ENCODE measurements at places on chromosomes 12 and 14.
A peak's percentile ranks its signal among the peaks of the same experiment; 100 is the strongest.

- DNase-seq, result peak; percentile 96
These were observed 11.8 kb upstream of the TTC7B start for GRCh38 chr14:90827919-90828610.

GRCh38 chr12:104578453-104578852 is 121.7 kb downstream of the CHST11 start:
- DNase-seq, result no peak

DNA sequence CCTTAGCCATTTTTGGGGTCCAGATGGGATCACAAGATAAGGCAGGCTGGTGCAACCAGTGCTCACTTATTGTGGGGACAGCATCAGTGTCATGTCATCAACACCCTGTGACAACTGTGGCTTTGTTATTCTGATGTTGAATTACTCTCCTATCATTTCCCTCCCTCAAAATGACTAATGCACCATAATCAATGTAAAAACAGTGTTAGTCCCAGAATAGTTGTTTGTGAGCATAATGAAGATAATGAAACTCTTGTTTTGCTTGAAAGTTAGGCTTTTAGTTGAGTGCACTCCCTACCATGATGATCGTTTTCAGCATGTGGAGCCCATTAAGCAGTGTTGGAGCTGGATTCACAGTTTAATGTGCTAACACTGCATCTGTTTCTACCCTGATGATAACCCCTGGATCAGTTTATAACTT is 151.4 kb downstream of the TMTC2 start:
- DNase-seq, result no peak

DNA sequence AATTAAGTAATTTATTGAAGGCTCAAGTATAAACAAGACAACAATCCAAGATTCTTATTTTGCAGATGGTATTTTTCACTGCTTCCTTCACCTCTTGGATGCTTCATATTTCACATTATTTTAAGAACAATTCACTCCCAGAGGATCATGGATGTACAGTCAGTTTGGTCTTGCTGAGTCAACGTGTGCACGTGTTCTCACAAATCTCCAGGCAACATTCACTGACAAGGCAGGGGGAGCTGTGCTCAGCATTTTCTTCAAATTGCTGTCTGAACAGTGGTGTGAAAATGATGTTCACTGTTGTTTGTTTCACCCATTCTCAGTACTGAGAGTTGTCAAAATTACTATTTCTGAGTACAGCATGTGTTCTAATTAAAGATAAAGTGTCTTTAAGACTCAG is 118.3 kb upstream of the SLC38A4 start:
- no peak for DNase-seq

GRCh38 chr12:78156751-78157150 is 326.1 kb downstream of the NAV3 start:
- no peak for DNase-seq

DNA sequence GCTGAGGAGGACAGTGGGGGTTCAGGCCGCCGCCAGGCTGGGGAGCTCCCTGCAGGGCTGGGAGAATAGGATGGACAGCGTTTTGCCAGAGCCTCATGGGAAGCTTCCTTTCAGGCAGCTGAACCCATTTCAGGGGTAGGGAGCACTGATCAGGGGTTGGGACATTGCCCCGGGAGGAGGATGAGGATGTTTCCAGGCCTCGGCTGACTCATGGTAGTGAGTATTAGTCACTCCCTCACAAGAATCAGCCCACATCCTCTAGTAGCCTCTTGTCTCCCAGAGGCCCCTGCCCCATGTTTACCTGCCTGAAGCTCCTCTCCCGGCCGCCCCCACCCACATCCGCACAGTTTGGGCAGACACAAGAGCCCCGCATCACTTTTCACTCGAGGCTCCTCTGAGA is 89.8 kb downstream of the ZFP36L1 start:
- no peak for DNase-seq

DNA sequence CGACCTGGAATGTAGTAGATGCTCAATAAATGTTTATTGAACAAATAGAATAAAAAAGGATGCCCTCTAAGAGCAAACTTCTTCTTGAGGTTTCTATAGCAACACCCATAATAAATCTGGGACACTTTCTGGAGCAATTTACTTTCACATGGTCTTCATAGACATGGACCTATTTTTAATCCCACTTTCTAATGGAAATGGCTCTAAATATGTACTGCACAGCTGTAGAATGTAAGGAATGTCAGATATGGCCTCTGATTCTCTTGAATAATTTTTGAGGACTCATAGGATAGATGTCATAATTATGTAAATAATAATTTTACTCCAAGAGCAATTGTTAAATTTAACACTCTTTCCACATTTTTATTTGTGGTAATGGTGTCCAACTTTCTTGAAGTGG is 133.5 kb upstream of the DAAM1 start:
- DNase-seq, result no peak

DNA sequence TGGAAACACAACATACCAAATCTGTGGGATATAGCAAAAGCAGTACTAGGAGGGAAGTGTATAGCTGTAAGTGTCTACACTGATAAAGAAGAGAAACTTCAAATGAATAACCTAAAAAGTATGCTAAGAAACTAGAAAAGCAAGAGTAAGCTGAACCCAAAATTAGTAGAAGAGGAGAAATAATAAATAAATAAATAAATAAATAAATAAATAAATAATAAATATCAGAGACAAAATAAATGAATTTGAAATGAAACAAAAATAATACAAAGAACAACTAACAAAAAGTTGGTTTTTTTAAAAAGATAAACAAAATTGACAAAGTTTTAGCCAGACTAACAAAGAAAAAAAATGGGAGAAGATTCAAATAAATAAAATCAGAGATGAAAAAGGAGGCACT is 72.7 kb upstream of the TSPAN8 start:
- DNase-seq, result no peak

GRCh38 chr12:31017535-31017934 is 56.1 kb upstream of the DDX11 start:
- no peak for DNase-seq

- no peak for DNase-seq
These were observed 307.7 kb downstream of the GPHN start for GRCh38 chr14:66815687-66816086.

Measured in aorta (tissue), 5 donors.